Ovary (tissue), 10 donors: ENCODE measurements at places on chromosomes 6 and 20. TPM values are rescaled to one million over a fixed set of nuclear protein-coding genes. Genes with fewer than 3 reads are reported as not detected.

MOG gene
- not detected for total RNA-seq

TAGAP gene
- 1.9 TPM for total RNA-seq

SLC32A1 gene
- total RNA-seq = not detected

CST5 gene
- not detected for total RNA-seq

PSORS1C2 gene
- not detected for total RNA-seq

FHL5 gene
- 6.8 TPM for total RNA-seq

SLC35F1 gene
- 0.47 TPM for total RNA-seq

FABP7 gene
- total RNA-seq = not detected

ADGRF1 gene
- total RNA-seq = not detected

MROH8 gene
- total RNA-seq = 6.4 TPM

GJA1 gene
- 57.9 TPM for total RNA-seq

CDC25B gene
- 47.8 TPM for total RNA-seq

- no peak for DNase-seq
Measured at GRCh38 chr6:39086294-39086693, 28.7 kb downstream of the SAYSD1 start.

DNA sequence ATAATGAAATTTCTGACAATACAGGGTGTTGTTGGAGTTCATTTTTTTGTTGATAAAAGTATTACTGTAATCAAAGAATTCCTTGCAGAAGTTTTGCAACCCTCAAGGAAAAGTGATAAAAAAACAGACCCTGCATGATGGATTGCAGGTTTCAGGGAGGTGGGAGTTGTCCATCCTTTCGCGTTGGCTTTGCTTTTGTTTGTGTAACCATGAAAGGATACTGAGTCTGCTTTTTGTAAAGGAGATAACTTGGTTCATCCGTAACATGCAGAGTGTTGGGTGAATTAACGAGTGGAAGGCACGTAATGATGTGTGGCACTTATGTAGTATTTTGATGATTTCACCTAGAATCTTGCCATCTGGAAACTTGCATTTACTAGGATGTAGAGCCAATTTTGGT lies 23.6 kb downstream of the FOXO3 start:
- no peak for DNase-seq

DNA sequence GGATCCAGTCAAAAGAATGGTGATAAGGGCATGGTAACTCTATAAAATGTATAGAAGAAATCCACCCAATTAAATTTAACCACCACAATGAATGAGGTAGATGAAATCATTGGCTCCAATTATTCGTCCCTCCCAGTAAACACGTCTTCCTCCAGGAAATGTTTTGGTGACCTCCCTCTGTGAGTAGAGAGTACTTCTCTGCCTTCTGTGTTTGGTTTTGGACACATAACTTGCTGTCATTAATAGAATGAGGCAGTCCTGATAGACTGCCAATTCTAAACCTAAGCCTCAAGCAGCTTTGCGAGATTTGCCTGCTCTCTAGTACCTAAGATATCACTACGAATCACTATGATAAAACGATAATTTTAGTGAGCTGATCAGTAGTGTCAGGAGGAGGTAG lies 632.8 kb downstream of the HDGFL1 start:
- no peak for DNase-seq

GRCh38 chr6:162528538-162528937 lies 199.0 kb downstream of the PRKN start:
- no peak for DNase-seq

DNA sequence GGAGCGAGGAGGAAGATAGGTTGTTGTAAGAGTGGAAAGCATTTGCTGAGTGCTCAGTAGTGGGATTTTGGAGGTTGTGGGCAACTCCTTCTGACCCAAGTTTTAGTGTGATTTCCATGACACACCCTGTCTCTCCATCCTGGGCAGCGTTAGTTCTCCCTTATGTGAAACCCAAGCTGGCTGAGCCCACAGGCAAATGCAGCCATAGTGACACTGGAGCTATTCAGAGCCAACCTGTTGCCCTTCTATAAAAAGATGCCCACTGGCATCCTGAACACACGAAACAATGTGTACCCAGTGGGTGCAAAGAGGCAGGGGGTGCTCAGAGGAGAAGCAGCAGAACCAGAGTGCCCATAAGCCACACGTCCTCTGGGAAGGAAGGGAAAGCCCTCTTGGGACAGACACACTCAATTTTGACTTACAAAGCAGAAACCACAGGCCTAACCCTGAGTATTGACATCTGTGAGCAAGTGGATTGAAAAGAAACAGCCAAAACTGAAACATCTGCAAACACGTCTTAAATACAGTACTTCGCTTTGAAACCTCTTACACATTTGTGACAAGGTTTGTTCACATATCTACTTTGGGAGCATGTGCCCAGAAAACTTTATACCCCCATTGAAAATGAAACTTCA lies 54.6 kb downstream of the BPIFB1 start:
- DNase-seq = no peak

- no peak for DNase-seq
Measured at GRCh38 chr20:46682063-46682821, 7.0 kb downstream of the TP53RK start.

DNA sequence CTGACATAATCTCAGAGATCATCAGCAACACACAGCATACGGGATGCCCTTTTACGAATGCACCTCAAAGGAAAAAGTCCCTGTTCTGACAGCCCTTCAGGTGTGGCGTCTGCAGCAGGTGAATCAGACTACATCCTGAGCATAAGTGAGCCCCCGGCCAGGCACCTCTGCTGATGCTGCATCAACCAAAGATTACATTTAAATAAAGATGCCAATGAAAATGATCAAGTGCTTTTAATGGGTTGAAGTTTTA lies 58.7 kb downstream of the INSM1 start:
- no peak for DNase-seq

DNA sequence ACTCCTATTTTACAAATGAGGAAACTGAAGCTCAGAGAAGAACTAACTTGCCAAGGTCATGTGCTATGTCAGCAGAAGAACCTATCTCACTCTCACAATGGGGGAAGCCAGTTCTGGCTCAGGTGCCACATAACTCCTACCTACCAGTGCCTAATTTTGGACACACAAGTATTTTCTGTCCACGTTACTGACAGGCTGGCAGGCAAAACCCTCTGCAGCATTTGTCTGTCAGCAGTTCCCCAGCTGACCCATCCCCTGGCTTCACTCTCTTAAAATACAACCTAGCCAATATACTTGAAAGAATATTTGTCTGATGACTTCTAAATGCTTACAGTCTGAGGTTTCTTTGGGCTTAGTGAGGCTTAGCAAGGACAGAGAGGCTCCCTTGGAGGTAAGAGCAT lies 15.5 kb downstream of the GSS start:
- no peak for DNase-seq

- no peak for DNase-seq
Measured at GRCh38 chr6:63272397-63272796, 47.4 kb downstream of the LGSN start.

GRCh38 chr20:35929301-35929700 lies 25.0 kb downstream of the SCAND1 start:
- DNase-seq = no peak

- no peak for DNase-seq
Measured at GRCh38 chr20:44646023-44646640, 5.4 kb downstream of the ADA start.

DNA sequence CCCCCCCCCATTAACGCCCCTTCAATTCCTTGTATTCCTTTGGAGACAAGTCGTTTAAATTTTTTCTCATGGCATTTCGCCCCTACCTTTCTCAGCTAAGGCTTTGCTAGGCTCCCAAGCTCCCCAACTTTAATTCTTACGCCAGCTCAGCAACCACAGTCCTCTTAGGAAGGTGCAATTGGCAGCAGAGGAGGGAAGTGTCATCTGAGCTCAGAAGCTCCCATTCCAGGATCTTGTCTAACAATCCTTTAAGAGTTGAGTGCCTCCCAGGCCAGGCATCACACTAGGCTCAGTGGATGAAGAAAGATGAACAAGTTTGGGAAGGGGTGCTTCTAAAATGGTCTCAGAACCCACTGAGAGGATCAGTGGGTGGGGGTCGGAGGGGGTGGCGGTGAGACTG lies 131.2 kb upstream of the AKAP12 start:
- DNase-seq = no peak

- DNase-seq = no peak
Measured at GRCh38 chr6:161694995-161695394, 421.1 kb upstream of the AGPAT4 start.

DNA sequence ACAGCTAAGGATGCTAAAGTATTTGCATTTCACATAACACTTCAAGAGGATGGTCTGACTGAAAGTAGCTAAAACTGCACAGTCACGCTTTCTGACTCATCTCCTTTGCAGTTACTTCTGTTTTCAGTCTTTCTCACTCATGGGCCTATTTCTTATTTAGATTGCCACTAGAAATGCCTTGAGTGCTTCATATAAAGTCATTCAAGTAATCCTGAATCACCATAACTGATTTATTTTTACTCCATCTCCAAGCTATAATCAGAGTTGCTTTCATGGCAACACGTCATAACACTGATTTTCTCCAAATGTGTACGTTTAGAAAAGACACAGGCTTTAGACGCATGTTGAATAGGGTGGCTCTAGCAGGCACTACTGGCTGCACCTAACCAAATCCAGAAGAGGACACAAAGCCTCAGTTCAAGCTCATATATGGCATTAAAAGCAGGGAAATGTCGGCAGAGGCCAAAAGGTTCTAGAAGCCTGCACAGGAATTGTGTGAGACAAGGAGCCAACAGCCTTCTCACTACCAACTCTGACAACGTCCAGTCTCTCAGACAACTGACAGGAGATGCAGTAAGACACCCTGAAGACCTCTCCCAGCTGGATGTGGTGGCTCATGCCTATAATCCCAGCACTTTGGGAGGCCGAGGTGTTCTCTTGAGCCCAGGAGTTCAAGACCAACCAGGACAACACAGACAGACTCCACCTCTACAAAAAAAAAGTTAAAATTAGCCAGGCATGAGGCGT lies 64.1 kb upstream of the BEND6 start:
- DNase-seq = no peak

- no peak for DNase-seq
Measured at GRCh38 chr6:164243949-164244348, 829.4 kb downstream of the QKI start.

DNA sequence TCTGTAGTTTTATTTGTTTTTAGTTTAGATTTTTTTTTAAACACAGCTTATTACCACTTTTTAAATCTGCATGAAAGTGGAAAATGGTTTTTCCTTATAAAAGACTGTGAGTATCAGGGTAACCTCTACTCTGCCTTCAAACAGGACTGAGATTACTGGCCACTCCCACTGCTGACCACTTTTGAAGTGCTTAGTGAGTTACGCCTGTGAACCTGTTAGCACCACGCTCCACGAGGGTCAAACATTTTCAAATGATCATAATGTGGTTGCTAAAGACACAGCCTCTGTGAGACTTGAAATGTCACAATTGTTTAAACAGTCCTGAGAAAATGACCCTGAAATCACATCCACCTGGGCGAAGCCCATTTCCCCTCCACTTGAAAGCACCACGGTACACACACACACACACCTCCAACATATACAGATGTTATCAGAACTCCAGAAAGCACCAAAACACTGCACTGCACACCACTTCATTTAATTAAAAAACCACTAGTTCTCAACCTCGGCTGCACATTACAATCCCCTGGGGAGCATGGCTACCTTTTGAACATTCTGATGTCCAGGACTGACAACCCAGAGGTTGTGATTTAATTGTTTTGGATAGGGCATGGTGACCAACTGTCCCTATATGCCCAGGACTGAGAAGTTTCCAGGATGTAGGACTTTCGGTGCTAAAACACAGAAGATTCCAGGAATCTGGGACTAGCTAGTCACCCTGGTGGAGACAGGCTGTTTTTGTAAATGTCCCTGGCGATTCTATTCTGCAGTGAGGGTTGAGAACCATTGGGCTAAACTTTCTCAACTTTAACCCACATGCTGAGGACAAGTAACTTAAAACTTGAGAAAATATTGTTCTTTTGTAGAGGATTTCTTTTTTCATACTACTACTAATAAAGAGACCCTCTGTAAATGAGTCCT lies 176.4 kb upstream of the MYLIP start:
- DNase-seq = no peak

- DNase-seq = no peak
Measured at GRCh38 chr6:168015482-168016175, 18.2 kb downstream of the KIF25 start.

- no peak for DNase-seq
Measured at GRCh38 chr6:158499601-158500000, 60.3 kb upstream of the TMEM181 start.

DNA sequence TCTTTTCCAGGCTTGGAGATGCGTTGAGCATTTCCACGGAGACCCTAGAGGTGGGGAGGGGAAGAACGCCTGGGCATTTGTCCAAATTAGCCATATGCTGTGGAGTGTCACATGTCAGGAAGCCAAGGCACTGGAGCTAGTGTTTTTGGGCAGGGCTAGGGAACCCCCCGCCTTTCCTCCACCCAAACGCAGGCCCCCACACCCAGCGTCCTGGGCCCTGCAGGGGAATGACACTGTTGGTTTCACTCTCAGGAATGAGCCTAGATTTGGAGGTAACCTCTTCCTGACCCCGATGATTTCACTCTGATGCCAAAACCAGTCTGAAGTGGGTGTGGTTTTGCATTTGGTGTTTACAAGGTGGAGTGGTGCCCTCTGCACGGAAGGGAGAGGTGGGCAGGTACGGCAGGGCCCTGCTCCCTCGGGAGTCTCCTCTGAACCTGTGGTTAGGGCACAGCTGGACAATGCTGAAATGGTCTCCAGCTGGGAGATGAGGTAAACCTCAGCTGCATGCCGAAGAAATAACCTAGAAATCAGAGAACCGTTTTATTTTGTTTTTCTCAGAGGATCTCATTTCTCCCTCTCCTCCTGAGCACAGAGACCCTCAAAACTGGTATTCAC lies 29.5 kb downstream of the MTHFD1L start:
- DNase-seq = no peak

DNA sequence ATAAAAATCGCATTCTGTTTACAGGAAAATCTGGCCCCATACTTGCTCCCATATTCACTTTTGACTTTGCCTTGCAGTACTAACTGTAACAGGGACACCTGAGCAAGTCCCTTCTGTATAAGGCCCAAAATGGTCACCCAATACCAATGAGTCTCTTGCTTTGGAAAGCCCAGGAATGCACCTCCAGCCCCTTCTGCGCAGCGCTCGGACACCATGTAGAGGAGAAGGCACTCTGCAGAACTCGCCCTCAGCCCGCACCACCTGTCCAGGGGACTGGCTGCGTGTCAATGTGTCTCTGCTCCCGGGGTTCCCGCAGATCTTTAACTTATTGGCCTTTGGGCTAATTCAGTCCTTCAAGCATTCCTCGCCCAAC lies 746 bp upstream of the PRND start:
- DNase-seq = no peak

DNA sequence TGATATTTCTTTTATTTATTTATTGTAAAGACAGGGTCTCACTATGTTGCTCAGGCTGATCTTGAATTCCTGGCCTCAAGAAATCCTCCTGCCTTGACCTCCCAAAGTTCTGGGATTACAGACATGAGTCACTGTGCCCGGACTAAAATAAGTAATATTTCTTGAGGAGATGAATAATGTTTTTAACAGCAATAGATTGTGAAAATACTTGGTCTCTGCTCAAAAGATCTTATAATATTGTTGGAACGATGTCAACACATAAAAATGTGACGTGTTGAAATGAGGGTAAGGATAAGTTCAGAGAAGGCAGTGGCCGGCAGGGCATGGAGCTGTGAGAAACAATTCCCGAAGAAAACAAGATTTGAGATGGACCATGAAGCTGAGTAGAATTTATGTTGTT lies 178.7 kb downstream of the GJA1 start:
- no peak for DNase-seq
